ENCODE measurements at places on chromosomes 2 and 18. TPM values are rescaled to one million over a fixed set of nuclear protein-coding genes. Genes with fewer than 3 reads are reported as not detected.

The IL1F10 gene
- total RNA-seq = not detected

The ALLC gene
- not detected for total RNA-seq

The ALK gene
- total RNA-seq = not detected

The NT5C1B gene
- total RNA-seq = not detected

The STPG4 gene
- not detected for total RNA-seq

The DLX2 gene
- 0.40 TPM for total RNA-seq

The TDRD15 gene
- not detected for total RNA-seq

The GAD1 gene
- total RNA-seq = 0.71 TPM

The DSG1 gene
- not detected for total RNA-seq

The ALPG gene
- total RNA-seq = 0.45 TPM

The FAM237A gene
- total RNA-seq = not detected

The FAM124B gene
- not detected for total RNA-seq

The HTR2B gene
- 0.06 TPM for total RNA-seq

The DSG4 gene
- total RNA-seq = not detected

The TRIM43 gene
- total RNA-seq = 0.13 TPM

The SP100 gene
- 28.6 TPM for total RNA-seq

The PROKR1 gene
- 0.03 TPM for total RNA-seq

The IL36G gene
- not detected for total RNA-seq

The DNPEP gene
- total RNA-seq = 67.6 TPM

The GYPC gene
- not detected for total RNA-seq

The CMPK2 gene
- total RNA-seq = 1.3 TPM

The FAM110C gene
- 0.23 TPM for total RNA-seq

The GPATCH11 gene
- 8.4 TPM for total RNA-seq

The PRKAG3 gene
- total RNA-seq = not detected

The ANTXR1 gene
- total RNA-seq = 140 TPM

The NAT8 gene
- not detected for total RNA-seq

The MAL gene
- total RNA-seq = not detected

The SERPINB12 gene
- not detected for total RNA-seq

The CRYGD gene
- not detected for total RNA-seq

The LYG1 gene
- total RNA-seq = 1.6 TPM

The LRP1B gene
- total RNA-seq = not detected

The UGT1A5 gene
- total RNA-seq = not detected

The EVX2 gene
- total RNA-seq = not detected

The SIX3 gene
- total RNA-seq = 0.39 TPM

The SERPINB4 gene
- 0.07 TPM for total RNA-seq

The CKAP2L gene
- 16.2 TPM for total RNA-seq

The SRD5A2 gene
- not detected for total RNA-seq

The CRYGB gene
- not detected for total RNA-seq

Data from A549 treated with GW870086 at 1 μM for 4 hours (cell line).